Activated gamma-delta T cell (primary cell): ENCODE measurements at places on chromosomes 2 and 18.

- DNase-seq = no peak
Observed at GRCh38 chr2:191302459-191303139, 57.4 kb downstream of the MYO1B start.

GRCh38 chr2:181846399-181847197 is 44.9 kb upstream of the ITPRID2 start:
- no peak for DNase-seq

DNA sequence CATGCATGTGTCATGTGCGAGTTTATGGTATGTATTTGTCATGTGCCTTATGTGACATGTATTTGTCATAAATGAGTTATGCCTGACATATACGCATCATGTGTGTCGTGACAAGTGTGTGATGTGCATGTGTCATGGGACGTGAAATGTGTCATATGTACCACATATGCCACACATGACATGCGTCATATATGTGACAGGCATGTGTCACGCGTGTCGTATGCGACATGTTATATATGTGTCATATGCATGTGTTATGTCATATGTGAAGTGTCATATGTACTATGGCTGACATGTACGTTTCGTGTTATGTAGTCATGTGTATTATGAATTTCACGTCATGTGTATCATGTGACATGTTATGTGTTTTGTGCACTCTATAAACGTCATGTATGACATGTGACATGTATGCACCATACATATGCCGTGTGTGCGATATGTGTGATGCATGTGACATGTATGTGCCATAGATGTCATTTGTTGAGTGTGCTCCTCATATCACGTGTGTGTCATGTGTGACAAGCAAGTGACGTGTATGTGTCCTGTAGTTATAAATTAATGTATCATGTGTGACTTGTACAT is 2152.3 kb upstream of the PIK3C3 start:
- DNase-seq = no peak

- DNase-seq = no peak
Observed at GRCh38 chr18:28650860-28651259, 473.9 kb upstream of the CDH2 start.

DNA sequence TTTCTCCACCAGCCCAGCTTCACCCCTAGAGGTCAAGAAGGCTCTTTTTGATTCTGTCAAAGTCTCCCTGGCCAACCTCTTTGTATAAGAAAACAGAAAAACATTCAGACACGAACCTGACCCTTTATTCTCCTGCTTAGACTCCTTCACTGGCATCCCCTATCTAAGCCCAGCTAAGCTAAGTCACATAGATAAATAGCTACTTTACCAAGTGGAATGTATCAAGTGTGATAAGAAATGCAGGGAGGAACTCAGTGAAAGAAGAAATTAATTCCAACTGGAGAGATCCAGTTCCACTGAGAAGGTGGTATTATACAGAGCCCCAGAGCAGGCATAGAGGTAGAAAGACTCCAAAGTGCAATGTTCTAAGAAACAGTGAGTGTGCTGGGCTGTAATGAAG is 489.5 kb downstream of the TNS1 start:
- DNase-seq = no peak

DNA sequence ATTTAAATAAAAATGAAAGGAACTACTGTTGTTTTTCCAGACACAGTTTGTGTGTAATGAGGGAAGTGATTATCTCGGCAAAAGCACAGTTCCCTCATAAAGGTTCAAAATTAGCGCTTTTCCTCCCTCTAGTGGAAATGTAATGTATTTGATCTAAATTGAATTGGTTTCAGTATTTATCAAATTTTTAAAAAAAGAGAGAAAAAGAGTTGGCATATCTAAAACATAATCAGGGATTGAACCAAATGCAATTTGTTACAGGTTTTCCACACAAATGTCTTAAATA is 37.5 kb downstream of the CMPK2 start:
- no peak for DNase-seq

DNA sequence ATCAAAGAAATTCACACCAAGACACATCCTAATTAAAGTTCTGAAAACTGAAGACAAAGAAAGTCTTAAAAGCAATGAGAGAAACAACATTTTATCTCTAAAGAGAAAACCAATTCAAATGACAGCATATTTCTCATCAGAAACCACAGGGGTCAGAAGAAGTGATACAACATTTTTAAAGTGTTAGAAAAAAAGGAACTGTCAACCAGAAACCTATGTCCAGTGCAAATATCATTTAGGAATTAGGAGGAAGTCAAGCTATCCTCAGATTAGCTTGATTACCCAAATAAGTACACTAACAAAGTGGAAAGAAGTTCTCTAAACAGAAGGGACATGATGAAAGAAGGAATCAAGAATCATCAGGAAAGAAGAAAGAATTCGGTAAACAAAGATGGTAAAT is 59.5 kb upstream of the BCL2L11 start:
- DNase-seq = no peak

GRCh38 chr2:76296438-76296837 is 585.7 kb upstream of the GCFC2 start:
- DNase-seq = no peak

DNA sequence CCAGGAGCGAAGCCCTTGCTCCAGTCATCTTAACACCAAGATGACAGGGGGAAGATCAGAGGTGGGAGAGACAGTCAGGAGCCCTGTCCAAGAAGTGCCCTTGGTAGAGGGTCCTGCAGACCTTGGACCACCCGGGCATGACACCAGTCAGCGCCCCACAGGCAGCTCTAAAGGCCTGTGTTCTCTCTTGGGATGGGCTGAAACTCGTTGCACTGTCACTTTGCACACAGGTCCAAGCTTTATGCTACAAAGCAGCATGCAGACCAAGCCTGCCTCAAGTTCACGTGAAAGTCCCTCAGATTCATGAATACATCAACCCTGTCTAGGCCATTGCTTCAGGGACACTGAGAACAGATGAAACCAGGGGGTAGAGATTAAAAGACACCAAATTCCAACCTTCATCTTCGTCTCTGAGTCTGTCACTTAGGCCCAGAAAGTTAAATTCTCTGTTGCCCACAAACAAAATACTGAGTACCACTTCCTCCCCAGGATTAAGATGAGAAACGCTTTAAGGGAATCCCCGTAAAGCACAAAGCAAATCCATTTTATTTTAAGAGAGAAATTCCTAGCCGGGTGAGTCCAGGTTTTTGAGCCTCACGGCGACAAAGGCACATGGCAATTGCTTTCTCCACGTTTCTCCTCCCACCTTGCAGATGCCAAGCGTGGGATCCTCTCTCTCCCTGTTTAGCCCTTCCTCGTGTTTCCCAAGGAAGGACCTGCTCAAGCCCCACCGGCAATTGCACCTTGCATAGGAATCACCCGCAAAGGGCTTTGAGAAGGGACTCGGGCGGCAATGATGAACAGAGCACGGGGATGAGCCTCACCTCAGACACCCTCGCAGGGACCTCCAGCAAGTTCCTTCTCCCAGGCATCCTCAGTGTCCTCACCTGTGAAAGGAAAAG is 75.0 kb upstream of the ID2 start:
- DNase-seq = no peak

DNA sequence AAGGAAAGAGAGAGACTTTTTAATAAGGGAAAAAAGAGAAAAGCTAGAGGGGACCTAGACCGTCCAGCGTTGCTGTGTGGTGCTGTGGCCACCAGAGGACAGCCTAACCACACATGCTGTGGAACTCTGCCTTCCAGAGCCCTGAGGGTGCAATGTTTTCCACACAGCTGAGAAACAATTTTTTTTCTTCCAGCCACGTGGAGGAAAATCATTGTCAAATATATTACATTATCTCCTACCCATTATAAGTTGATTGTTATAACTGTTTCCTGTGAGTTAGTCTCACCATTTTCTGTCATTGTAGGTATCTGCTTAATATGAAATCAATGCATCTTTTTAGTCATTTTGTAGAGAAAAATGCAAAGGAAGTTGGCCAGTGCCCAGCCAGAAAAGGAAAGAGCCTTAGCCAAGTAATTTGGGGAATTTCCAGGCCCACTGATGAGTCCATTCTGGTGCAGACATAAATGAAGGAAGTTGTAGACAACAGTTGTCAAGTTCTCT is 5.9 kb upstream of the MRPL19 start:
- DNase-seq = no peak

GRCh38 chr2:119425119-119425405 is 6.6 kb upstream of the TMEM37 start:
- no peak for DNase-seq

- peak; percentile 14 for DNase-seq
Observed at GRCh38 chr2:101981504-101981903, 10.3 kb upstream of the IL1R2 start.

DNA sequence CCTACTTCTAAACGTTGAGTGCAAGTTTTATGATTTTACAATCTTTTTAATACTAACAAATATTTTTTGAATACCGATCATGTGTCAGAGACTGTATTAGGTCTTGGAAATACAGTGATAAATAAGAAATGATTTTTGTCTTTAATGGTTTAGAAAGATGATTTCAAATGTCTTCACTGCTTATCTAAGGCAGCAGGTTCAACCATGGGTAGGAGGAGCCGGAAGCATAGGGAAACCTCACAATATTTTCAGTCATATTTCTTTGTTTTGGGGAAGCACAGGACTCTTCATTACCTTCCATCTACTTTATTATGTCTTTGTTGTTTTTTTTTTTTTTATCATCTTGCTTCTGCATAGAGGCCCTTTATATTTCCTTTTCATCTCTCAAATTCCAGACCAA is 165.2 kb upstream of the EPC2 start:
- no peak for DNase-seq

DNA sequence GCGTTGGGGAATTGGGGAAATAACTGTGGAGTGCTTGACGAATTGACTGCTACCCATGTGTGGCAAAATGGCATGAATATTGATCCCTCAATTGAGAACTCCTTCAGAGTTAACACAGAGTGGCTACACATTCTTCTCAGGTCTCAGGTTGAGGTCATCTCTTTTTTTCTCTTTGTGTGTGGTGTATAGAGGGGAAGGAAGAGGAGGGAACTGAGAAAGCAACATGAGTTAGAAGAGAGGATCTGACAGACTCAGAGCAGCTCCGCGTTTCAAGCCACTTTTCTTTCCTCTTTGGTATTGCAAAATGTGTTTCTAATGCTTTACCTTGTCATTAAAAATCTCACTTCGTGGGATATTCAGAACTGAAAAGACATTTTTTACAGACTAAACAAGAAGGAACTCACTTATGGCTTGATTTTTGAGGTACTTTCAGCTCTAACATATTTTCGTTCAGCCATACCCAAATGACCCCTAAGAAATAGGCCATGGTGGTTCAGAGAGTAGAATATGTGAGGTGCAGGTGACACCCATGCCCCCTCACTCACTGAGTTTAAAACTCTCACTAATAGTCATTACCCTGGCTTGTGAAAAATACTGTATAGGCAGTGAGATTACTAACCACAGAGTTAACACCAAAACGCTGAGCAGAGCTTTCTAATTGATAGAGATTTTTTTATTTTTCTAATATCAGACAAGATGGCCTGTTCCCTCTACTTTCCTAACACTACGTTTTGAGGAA is 22.5 kb downstream of the STAT4 start:
- no peak for DNase-seq

GRCh38 chr2:11405599-11406266 is 60.2 kb downstream of the E2F6 start:
- no peak for DNase-seq

DNA sequence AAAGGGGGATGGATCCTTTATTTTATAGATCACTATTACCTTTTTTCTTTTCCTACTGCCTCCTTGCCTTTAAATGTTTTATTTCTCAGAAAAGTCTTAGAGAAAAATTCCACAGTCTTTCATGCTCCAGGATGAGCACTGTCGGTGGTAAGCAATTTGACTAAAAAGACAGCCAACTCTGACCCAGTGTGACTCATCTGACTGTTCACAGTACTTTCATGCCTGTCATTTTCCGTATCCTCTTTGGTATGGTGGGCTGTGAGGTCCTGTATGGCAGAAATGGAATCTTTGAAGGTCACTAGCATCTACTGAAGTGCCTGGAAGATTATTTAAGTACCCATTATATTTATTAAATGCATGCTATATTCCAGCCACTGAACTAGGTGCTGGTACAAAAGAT is 2.1 kb upstream of the RFTN2 start:
- no peak for DNase-seq

GRCh38 chr2:133568598-133568997 is 335 bp upstream of the NCKAP5 start:
- DNase-seq = no peak

- no peak for DNase-seq
Observed at GRCh38 chr2:99471654-99472599, 17.9 kb downstream of the REV1 start.

DNA sequence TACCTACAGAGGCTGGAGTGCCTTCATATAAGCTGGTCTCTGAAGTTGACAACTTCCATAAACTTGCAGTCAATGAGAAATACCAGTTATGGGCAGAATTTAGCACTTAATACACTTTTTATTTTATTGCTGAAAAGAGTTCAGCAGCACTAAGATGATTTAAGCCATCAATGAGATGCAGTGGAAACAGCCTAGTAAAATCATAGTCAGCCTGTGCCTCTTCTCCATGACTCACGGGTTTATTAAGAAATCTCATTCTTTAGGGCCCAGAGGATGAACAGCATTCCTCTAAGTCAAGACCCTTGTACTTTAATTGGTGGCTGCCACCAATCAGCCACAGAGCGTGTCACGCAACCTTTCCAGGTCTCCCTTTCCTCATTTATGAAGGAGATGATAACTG is 1357.9 kb upstream of the CELF4 start:
- DNase-seq = no peak

- no peak for DNase-seq
Observed at GRCh38 chr2:115305712-115306111, 863.3 kb downstream of the DPP10 start.

GRCh38 chr2:240464514-240465241 is 29.2 kb downstream of the GPC1 start:
- DNase-seq = no peak

DNA sequence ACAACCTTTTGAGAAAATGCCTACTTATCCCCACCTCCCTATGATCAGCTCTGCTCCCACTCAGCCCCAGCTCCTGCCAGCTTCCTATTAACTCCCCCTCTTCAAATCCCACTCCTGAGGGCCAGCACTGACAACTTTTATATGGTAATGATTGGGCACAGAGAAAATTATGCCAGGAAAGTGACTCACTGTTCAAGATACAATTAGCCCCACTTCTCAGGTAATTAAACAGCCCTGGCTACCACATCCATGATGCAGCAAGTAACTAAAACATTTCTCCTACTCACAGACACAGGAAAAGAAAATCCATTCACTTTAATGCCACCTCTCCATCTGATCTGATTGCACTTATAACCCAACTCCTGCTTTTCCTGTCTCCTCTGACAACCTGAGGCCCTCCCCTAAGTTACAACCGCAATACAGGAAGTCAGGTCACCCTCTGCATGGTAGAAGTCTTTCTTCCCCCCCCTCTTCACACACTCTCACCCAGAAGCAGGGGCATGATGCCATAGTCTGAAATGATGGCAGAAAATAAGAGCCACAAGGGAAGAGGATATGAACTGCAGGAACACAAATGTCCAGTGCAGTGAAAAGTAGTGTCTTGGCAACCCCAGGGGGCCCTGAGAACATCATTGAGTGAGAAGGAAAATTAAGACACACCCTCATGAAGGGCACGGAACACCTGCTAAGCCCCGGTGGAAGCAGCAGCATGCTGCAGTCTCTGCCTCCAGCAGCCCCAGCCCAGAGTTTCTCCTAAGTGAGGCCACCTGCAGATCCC is 54.4 kb downstream of the STK39 start:
- DNase-seq = no peak
